ENCODE measurements at places on chromosomes 5 and 9.

GRCh38 chr5:56829137-56829908, 14.0 kb downstream of the MAP3K1 start:
- peak; percentile 58 for DNase-seq

- DNase-seq = no peak
These were observed 2.2 kb upstream of the ELL2 start for GRCh38 chr5:95963650-95964410.

- no peak for DNase-seq
These were observed 36.7 kb downstream of the CCDC192 start for GRCh38 chr5:127739807-127740384.

DNA sequence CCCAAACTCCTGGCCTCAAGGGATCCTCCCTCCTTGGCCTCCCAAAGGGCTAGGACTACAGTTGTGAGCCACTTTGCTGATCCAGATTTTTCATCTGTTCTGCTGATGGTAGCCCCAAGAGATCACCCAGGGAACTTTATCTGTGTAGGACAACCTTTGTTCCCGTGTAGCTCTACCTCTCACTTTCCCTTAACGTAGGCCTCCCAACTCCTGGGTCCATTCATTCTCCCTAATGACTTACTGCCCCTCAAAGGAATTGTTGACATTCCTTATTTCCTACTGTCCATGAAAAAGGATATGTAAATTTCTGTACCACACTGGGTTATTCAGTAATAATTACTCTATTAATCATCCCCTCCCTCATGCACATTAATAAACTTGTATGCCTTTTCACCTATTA, 51.0 kb upstream of the PHF24 start:
- no peak for DNase-seq

DNA sequence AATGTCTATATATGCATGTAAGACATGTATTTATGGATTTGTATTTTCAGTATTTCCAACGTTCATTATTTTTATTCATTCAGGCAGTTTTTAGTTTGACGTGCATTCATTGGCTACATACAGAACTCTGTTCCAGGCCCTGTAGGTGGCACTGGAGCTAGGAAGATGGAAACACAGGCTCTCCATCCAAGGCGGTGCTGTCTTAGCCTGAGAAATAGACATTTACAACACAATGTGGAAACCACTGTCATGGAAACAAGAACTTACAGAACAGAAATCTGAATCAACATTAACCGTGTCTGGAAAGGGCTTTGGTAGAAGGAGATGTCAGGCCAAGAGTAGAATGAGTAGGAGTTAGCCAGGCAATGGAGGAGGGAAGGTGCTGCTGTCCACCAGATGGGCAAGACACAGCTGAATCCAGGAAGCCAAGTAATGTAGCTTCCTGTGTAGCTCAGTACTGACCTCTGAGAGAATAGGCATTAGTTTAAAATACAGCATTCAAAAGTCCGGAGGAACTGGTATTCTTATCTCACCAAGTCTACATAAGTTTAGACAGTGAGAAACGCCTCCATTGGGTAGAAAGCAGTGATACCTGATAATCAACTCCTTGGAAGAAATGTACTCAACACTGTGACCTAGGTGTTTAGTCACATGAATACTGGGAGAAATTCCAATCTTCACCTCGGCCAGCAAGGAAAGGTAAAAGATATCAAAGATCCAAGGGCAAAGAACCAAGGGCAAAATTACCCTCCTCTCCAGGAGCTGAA, 388.6 kb upstream of the CDH6 start:
- DNase-seq = no peak

DNA sequence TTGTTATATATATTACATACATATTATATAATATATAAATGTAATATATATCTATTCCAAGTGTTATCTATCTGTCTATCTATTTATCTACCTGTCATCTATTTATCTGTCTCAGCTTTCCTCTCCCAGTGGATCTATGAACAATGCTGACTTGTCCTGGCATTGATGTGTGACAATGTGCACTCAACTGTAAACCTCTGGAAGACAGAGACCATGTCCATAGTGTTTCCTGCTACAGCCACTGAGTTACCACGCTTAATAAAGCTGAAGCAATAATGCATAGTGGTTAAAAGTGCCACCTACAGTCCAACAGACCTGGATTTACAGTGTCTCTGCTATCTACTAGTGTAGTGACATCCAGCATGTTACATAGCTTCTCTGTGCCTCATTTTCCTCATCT, 57.2 kb upstream of the TMED7 start:
- DNase-seq = no peak

DNA sequence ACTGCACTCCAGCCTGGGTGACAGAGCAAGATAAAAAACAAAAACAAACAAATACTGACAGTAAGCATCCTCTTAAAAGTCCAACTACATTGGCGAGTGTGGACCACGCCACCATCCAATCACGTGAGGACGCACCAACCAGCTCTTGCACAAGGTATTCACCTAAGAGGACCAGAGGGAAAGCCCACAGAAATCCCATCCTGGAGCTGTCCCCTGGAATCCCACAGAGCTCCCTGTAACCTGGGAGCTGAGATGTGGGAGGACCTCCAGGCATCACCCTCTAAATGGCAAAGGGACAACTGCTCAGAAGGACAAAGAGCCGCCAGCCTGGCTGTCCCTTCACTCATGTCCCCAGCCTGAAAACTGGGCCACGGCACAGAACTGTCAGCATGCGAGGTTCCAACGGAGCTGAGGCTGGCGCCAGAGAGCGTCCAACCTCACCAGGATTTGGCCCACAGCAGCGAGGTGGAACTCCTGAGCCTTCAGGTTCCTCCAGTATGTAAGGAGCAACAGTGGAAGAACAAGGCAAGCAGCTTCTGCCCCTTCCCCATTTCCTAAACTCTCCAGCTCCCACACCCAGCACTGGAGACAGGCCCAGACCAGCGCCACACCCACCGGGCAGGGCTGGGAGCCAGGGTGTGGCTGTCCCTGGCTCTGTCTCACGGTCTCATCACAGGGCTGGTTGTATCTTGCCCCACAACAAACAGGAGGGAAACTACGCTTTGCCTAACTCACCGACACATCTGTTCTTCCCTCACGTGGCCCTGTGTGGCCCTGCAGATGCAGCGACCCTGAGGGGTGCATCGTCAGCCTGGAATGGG, 15.2 kb downstream of the IPPK start:
- no peak for DNase-seq

- no peak for DNase-seq
These were observed 236.9 kb downstream of the NSG2 start for GRCh38 chr5:174282391-174282790.

GRCh38 chr9:105138306-105138801, 106.1 kb upstream of the SLC44A1 start:
- no peak for DNase-seq

GRCh38 chr5:137034764-137035479, 464.2 kb downstream of the SPOCK1 start:
- DNase-seq = no peak

GRCh38 chr5:139376364-139376763, 6.7 kb downstream of the SLC23A1 start:
- DNase-seq = no peak
